ENCODE measurements at places on chromosomes 2 and 18.

GRCh38 chr18:73043611-73044010, 175.8 kb upstream of the NETO1 start:
- DNase-seq: no peak

DNA sequence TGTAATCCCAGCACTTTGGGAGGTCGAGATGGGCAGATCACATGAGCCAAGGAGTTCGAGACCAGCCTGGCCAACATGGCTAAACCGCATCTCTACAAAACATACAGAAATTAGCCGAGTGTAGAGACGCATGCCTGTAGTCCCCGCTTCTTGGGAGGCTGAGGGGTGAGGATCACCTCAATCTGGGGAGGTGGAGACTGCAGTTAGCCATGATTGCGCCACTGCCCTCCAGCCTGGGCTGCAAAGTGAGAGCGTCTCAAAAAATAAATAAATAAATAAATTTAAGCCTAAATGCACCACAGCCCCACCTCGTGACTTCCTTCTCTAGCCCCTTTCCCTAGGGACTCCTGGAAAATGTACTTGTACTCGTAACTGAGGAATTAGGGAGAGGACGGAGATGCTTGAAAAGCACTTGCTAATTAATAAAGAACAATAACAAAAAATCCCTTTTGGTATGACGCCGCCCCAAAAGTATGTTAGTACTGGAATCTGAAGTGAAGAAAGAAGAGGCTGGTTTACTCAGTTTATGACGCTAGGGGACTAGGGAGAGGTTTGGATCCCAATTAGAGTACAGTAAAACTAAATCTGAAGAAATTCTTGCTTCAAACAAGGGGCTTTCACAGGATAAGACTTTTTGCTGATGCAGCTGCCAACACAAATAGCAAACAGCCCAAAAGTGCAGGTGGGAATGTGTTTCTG, 887 bp upstream of the ZNF396 start:
- no peak for DNase-seq

DNA sequence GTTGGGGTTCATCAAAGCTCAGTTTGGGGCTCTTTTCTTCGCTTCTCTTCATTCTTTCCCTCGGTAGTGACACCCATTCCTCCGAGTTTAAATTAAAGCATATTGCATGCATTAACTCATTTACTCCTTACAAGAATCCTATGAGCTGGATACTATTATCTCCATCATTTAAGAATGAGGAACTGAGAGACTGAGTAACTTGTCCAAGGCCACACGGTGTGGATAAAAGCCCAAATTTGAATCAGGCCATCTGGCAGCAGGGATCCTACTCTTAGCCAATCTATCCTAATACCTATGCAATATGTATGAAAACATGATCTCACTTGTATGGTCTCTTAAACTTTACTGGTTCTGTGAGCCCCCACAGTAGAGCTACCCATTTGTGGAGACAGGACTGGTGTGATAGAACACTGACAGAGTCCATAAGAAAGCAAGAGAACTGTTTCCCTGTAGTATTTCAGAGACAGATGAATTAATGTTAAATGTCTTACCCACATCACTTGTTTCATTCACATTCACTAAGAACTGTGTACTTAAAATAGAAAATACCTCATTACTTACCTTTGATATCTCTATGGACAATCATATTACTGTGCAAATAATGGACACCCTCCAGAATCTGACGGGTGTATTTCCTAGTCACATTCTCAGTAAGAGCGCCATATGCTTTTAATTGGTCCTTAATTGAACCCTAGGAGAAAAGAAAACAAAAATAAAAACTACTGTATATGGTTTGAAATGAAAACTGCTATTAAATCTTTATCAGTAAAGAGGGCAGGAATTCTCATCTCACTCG, 20.4 kb upstream of the ERCC3 start:
- no peak for DNase-seq

DNA sequence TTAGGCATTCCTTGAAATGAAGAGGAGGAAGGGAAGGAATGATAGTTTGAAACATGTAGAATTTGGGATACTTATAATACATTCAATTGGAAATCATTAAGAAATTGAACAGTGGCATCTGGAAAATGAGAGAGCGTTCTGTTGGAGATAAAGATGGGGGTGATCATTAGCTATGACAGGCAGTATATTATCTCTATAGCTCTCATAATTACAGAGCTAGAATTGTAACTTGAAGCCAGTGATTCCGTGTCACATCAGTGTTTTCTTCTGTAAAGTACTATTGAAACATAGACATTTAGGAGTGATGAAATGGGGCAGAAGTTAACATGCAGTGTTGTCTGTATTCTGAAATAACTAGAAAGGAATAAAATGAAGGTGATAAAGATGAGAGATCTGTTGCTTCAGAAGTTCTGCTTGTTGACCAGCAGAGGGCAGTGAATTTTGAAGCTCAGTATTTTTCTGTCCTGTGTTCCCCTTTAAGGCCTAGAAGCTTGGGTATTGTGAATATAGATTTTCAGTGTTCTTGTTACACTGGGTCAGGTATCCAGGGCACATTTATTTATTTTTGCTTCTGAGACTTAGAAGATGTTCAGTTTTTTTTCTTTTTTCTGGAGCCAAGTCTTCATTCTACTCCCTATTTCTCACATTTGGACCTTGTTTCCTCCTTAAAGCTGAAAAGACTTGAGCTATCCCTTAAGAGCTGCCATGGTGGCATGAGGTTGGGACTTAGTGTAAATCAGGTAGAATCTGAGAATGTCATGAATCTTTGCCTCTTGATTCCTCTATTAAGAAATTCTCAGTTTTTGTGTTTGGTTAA, 157.4 kb downstream of the TAF4B start:
- DNase-seq: peak; percentile 67

GRCh38 chr2:99836690-99837605, 305.4 kb downstream of the AFF3 start:
- peak; percentile 89 for DNase-seq

DNA sequence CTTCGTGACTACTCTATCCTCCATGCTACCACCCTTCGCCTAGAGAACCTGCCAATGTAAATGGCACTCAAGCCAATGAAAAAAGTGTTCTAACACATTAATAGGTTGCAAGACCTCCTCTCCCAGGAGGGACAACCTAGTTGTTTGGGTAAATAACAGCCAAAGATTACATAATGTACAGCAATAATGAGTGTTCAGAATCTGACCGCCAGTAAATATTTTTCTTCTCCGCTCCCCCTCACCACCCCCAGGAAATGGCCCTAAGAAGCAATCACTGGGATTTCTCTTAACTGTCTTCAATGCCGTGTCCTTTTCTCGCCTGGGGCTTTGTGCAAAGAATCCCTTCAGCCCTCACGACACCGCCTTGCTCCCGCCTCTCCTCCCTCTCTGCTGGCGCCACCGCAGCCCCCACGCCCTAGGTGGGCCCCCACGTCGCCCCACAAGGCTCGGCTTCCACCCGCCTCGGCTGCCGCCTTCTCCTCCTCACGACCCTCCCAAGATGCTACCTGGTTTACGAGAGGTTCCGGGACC, 458 bp downstream of the HYCC2 start:
- DNase-seq: peak; percentile 1

- peak; percentile 90 for DNase-seq
Observed at GRCh38 chr2:99602476-99602875, 112.7 kb upstream of the REV1 start.

Data from fibroblast of upper back skin (primary cell).